Lower leg skin (tissue), 4 donors: ENCODE measurements at places on chromosomes 5 and 9. TPM values are rescaled to one million over a fixed set of nuclear protein-coding genes. Genes with fewer than 3 reads are reported as not detected.

The ADGRD2 gene
- 0.36 TPM for total RNA-seq

The CAPSL gene
- not detected for total RNA-seq

The PCDHGA7 gene
- 2.4 TPM for total RNA-seq

The PRPF4 gene
- total RNA-seq, result 20.2 TPM
